LHCN-M2 (cell line): ENCODE measurements at places on chromosomes 4 and X. TPM values are rescaled to one million over a fixed set of nuclear protein-coding genes. Genes with fewer than 3 reads are reported as not detected.

Gene EVC2
- total RNA-seq: 18.0 and 18.3 TPM in 2 replicates

Gene CENPI
- 32.4 and 35.9 TPM in 2 replicates for total RNA-seq

Gene FREM3
- total RNA-seq: not detected in 2 replicates

Gene CTAG1A
- not detected in 2 replicates for total RNA-seq

Gene DCX
- total RNA-seq: not detected in 2 replicates

Gene FMR1NB
- not detected in 2 replicates for total RNA-seq

Gene KLHL5
- 48.6 and 52.1 TPM in 2 replicates for total RNA-seq

Gene PNPLA4
- not detected in 2 replicates for total RNA-seq

Gene GPM6B
- 4.4 and 14.4 TPM in 2 replicates for total RNA-seq

Gene RAB9B
- under 0.01 and 0.13 TPM in 2 replicates for total RNA-seq

Gene ARSJ
- 40.7 and 46.1 TPM in 2 replicates for total RNA-seq

Gene TEX11
- not detected in 2 replicates for total RNA-seq

Gene AP1AR
- total RNA-seq: 21.6 and 26.5 TPM in 2 replicates

Gene FGF2
- total RNA-seq: 14.6 and 15.0 TPM in 2 replicates

Gene RAB28
- total RNA-seq: 28.0 and 28.5 TPM in 2 replicates

Gene ALB
- not detected in 2 replicates for total RNA-seq

Gene MAP3K15
- total RNA-seq: not detected in 2 replicates

Gene TLL1
- not detected in 2 replicates for total RNA-seq

Gene LINC00632
- 5.8 and 6.3 TPM in 2 replicates for total RNA-seq

Gene NLRP2B
- total RNA-seq: not detected in 2 replicates

Gene GPC4
- 0.11 TPM in 1 of 2 replicates, not detected in the other for total RNA-seq

Gene MMAA
- total RNA-seq: 5.1 and 6.5 TPM in 2 replicates

Gene SMR3B
- total RNA-seq: not detected in 2 replicates

Gene TBC1D9
- 20.3 and 22.9 TPM in 2 replicates for total RNA-seq

Gene FAT4
- 12.1 TPM in 2 replicates for total RNA-seq

Gene NRK
- not detected in 2 replicates for total RNA-seq

Gene TTC29
- total RNA-seq: 0.11 and 0.19 TPM in 2 replicates

Gene GPR143
- total RNA-seq: 0.17 TPM in 1 of 2 replicates, not detected in the other

Gene CXCR3
- total RNA-seq: not detected in 2 replicates

Gene CFAP47
- not detected in 2 replicates for total RNA-seq

Gene MAGEC1
- not detected in 2 replicates for total RNA-seq

Gene TLR3
- total RNA-seq: 4.9 and 5.4 TPM in 2 replicates

Gene TKTL2
- total RNA-seq: not detected in 2 replicates

Gene S100P
- not detected in 2 replicates for total RNA-seq

Gene HTR2C
- total RNA-seq: not detected in 2 replicates

Gene FRYL
- total RNA-seq: 41.9 and 59.5 TPM in 2 replicates

Gene RAB40A
- total RNA-seq: 0.11 and 0.38 TPM in 2 replicates

Gene H2AZ1
- total RNA-seq: 946 and 1,104 TPM in 2 replicates

Gene MAGEA9B
- not detected in 2 replicates for total RNA-seq
